ENCODE measurements at places on chromosomes 4 and X.

GRCh38 chrX:113747274-113747973 is 836.5 kb upstream of the HTR2C start:
- DNase-seq, result no peak

DNA sequence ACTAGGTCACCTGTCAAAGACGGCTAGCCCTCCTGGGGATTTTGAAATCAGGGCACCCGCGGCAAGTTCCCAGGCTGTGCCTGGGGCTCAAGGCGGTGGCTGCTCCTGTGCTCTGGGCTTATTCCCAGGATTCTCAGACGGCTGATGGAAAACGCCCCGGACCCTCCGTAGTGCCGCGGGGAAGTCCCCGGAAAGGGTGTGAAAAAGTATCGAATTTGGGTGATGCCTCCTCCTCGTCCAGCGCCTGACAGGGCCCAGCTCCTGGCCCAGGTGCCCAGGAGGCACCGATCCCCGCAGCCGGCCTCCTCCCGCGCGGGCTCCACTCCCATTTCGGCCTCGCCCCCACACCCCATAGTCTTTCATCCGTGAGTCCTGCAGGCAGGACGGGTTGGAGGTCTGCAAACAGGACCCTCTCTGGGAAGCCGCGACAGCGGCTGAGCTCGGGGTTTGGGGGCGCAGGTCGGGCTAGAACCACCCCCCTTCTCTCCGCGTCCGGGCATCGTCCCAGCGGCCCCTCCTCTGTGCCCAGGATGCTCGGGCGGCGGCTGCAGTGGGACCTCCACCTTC is 1.1 kb upstream of the NSG1 start:
- no peak for DNase-seq

DNA sequence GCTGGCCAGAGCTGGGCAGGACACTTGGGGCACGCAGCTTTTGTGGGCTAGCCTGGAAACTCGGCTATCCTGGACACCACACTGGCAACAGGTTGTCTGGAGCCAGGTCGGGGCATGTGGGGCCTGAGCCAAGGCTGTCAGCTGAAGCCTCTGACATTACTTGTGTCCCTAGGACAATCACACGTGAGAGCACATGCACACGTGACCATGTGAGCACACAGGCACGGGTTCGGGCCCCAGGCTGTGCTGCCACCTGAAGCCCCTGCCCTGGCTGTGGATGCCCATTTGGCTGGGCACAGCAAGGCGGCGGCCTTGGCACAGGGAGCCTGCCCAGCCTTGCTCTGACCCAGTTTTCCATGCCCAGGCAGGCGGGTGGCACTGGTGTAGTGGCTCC is 8.7 kb upstream of the FGFR3 start:
- DNase-seq, result no peak

DNA sequence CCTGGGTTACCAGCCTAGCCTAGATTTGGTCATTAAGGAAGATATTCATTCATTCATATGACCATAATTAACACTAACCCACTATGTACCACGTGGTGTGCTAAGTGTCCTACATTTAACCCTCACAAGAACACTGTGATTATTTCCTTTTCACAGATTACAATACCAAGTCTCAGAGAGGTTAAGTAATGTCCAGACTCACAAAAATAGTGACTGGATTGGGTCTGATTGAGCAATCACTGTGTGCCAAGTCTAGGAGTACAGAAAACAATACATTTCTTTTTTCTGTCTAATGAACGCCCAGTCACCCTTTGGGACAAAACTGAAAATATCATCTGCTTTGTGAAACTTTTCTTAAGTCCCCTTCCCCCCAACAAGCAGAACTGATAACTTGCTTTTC is 7.6 kb upstream of the DLG3 start:
- DNase-seq, result no peak

DNA sequence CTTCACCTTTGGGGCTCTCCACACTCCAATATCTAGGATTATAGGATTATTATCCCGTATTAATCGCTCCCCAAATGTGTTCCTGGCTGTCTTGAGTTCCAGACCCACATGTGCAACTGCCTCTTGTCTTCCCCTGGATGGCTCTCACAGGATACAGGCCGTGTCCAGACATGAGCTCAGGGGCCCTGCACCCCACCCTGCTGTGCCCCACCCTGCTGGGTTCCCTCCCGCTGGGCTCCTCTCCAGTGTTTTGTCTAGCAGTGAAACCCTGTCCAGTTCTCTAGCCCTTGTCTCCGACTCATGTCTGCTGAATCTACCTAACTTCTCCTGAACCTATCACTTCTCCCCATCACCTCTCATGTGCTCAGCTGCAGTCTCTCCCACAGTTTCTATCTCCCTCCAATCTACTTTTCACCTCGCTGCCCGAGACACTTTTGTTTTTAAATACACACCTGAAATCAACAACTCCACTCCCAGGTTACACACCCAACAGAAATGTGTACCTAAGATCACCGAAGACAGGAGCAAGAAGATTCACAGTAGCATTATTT is 2.0 kb downstream of the RNF212 start:
- no peak for DNase-seq

DNA sequence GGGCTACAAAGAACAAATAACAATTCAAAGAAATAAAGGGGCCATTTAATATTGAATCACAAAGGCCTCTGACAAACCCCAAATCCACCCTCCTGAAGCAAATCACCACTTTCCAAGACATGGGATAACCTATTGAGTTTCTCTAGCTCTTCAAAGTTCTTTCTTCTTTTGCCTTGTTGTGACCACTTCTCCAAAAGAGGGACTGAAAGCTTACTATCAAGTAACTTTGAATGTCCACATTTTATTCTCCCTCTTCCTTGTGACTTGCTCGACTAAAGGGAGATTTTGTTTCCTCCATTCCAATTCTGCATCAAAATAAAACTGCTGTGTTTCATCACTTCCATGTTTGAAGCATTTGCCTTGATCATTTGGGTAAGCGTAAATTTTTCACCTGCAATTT is 166.6 kb upstream of the SLC7A11 start:
- DNase-seq, result no peak
